Central memory CD4-positive, alpha-beta T cell (primary cell): ENCODE measurements at places on chromosomes 7 and 10.

DNA sequence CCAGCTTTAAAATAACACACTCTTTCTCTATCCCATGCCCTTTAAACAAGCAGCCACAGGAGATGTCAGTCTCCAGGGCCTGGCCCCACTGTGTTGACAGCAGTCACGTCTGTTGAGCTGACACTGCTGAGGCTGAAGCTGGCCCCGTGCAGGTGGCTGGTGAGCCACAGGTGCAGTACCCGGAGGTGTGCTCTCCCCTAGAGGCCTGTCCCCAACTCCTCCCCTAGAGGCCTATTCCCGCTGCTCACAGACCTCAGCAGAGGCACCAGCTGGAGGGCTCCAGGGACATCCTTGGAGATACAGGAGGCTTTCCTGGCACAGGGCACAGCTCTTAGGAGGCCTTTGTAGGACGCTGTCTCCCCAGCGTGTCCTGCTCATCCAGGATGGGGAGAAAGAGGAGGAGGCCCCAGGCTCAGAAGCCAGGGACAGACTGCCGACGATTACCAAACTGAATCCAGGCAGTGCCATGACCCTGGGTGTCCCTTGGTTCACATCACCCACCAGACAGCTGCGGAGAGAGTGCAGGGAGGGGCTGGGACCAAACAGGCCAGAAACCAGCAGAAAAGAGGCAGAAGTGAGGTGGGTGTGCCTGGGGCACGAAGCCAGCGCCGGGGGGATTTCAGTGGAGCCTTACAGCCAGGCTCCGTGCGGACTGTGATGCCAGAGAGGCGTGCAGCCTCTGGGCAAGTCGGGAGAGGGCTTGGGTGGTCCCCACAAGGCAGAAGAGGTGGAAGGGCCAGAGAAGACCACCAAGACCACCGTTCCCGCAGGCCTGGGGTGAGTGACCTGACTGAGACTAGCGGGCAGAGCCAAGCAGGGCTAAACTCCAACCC, 18.5 kb upstream of the TTYH3 start:
- no peak for DNase-seq

DNA sequence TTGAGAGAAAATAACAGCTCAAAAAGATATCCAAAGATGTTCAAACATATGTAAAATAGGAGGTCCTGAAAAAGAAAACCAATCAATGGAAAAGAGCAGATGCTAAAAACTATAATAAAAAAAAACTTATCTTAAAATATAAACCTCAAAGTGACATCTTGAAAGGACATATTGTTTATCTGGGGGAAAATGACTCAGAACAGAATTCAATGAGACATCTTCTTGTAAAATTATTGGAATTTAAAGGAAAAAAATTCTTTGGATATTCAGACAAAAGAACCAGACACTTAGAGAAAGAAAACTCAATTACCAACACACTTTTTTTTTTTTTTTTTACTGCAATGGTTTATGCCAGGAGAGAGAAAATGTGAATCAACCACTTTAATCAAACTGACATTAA, 58.9 kb downstream of the NAMPT start:
- DNase-seq, result no peak

DNA sequence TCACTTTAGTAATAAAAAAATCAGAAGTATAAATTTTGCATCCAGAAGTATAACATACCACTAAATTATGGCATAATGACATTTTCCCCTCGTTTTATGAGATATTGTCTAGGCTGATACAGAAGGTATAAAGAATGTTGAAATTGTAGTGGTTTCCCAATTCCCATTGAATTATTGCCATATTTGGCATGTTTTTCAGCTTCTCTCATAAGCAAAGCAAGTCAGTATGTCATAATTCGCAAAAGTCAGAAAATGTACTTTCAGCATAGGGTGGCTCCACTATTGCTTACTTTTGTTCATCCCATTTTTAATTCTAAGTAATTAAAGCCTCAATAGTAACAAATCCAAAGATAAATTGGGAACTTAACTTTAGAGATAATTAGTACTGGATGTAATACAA, 19.7 kb upstream of the PTPRZ1 start:
- no peak for DNase-seq

GRCh38 chr7:151137076-151137675, 30.3 kb downstream of the GBX1 start:
- no peak for DNase-seq

- no peak for DNase-seq
These were observed 4.9 kb downstream of the SRRT start for GRCh38 chr7:100879685-100880261.

DNA sequence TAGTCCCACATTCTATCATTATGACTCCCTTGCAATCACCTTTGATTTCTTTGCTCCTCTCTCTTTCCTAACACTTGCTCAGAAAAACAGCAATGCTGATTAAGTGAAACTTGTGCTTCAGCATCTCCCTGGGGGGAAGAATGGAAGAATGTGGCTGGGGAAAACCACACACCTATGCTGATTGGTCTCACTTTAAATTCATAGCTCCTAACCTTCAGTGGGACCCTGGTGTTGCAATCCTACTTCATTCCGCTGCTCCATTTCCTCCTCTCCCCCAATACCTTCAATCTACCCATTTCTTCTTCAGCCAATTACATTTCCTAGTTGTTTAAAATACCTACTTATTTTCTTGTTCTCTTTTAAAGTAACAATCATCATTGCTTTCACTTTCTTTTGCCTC, 1166.7 kb upstream of the C7orf33 start:
- DNase-seq, result no peak
